ENCODE measurements at places on chromosomes 16 and 17.

- DNase-seq: no peak
These were observed 55.4 kb downstream of the CREBBP start for GRCh38 chr16:3825103-3825502.

DNA sequence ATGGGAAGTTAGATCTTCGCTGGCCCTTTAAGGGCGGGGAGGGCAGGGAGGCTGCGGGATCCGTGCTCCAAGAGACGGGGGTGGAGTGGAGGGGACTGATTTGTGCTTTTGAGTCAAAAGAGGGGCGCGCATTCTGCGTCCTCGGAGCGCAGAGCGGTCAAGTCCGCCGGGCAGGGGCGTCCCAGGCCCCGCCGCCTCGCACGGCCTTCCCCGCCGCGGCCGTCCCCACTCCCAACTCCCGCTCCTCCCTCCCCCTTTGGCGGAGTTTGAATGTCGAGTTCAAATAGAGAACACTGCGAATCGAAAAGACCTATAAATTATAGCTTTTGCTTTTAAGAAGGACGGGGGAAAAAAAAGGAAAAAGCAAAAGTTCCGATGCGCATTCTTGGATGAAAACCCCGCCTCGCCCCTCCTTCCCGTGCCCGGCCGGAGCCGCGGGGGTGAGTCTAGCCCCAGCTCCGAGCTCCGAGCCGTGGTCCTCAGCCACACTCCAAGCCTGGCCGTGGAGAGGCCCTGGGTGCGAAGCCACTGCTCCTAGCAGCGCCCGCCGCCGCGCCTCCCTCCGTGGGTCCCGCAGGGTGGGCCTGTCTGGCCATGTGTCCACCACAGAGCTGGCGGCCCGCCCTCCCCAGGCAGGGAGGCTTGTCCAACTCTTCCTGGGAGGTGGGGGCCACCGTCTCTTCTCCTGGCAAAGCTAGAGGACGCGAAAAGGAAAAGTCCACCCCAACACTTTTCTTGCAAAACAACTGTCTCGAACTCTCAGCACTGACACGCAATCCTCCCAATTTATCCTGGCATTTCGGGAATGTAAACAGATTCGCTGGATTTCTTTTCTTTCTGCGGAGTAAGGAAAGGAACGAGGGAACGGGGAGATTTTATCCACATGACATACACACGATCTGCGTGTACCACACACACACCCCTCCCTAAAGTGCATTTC lies 3.6 kb downstream of the CBX8 start:
- no peak for DNase-seq

- peak; percentile 17 for DNase-seq
These were observed 83.8 kb upstream of the CCL2 start for GRCh38 chr17:34171245-34171818.

DNA sequence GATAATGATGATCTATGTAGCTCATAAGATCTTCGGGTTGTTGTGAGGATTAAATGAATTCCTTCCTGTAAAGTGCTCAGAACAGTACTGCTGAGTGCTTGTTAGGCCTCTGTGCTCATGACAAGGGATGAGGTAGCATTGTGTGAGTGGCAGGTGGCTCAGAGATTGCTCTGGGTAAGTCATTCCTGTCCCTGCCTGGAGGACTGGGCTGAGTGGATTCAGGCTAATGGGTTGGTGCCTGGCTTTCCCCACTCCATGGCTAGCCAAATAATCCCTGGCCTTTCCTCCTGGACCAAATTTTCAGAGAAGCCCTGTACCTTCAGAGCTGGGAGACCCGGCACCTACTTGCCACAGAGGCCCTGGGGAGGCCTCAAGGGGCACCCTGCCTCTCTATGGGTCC lies 1.3 kb upstream of the CCDC92B start:
- no peak for DNase-seq
